ENCODE measurements at places on chromosomes 16 and 17. TPM values are rescaled to one million over a fixed set of nuclear protein-coding genes. Genes with fewer than 3 reads are reported as not detected.

The SEZ6L2 gene
- 1.1 TPM for total RNA-seq

The FAM171A2 gene
- 52.9 TPM for total RNA-seq

The APOH gene
- total RNA-seq = 0.31 TPM

The KRTAP9-4 gene
- total RNA-seq = not detected

The SLC12A3 gene
- total RNA-seq = 0.04 TPM

The CCT6B gene
- 2.4 TPM for total RNA-seq

The IRX6 gene
- total RNA-seq = 0.09 TPM

The ST6GALNAC1 gene
- total RNA-seq = 0.13 TPM

The FBXL19 gene
- 6.3 TPM for total RNA-seq

The BMERB1 gene
- total RNA-seq = 27.5 TPM

The ITGAD gene
- 0.04 TPM for total RNA-seq

The HEATR9 gene
- not detected for total RNA-seq

The QPRT gene
- total RNA-seq = 57.1 TPM

The HS3ST4 gene
- 0.04 TPM for total RNA-seq

The HP gene
- total RNA-seq = 0.13 TPM

The ACE gene
- total RNA-seq = 5.1 TPM

The DBNDD1 gene
- total RNA-seq = 2.7 TPM

The ATXN7L3 gene
- total RNA-seq = 31.8 TPM

The KRTAP4-6 gene
- total RNA-seq = not detected

The MAF gene
- total RNA-seq = 31.3 TPM

The CEP295NL gene
- total RNA-seq = 1.4 TPM

The MT4 gene
- not detected for total RNA-seq

The SP2 gene
- total RNA-seq = 2.0 TPM

The ZACN gene
- 0.04 TPM for total RNA-seq

The HSD3B7 gene
- 13.7 TPM for total RNA-seq

The DNAAF1 gene
- under 0.01 TPM for total RNA-seq

The CTRB2 gene
- total RNA-seq = not detected

The ORAI3 gene
- 11.8 TPM for total RNA-seq

The MAP3K3 gene
- total RNA-seq = 23.7 TPM

The HSBP1 gene
- 137 TPM for total RNA-seq

The TBX21 gene
- 0.09 TPM for total RNA-seq

The PIRT gene
- 0.04 TPM for total RNA-seq

The BICDL2 gene
- not detected for total RNA-seq

The TBX6 gene
- 0.31 TPM for total RNA-seq

The TEKT1 gene
- total RNA-seq = not detected

The CHST4 gene
- total RNA-seq = 0.04 TPM

The HBA1 gene
- 387 TPM for total RNA-seq

The TLCD3B gene
- total RNA-seq = 0.40 TPM

The MT1G gene
- total RNA-seq = 1.2 TPM

The PLA2G10 gene
- 0.18 TPM for total RNA-seq

The TMEM92 gene
- total RNA-seq = 0.35 TPM

The CLEC18A gene
- 0.44 TPM for total RNA-seq

The PYDC1 gene
- not detected for total RNA-seq

The TOM1L1 gene
- total RNA-seq = 3.6 TPM
